ENCODE measurements at places on chromosomes 5 and 9. TPM values are rescaled to one million over a fixed set of nuclear protein-coding genes. Genes with fewer than 3 reads are reported as not detected.

DNA sequence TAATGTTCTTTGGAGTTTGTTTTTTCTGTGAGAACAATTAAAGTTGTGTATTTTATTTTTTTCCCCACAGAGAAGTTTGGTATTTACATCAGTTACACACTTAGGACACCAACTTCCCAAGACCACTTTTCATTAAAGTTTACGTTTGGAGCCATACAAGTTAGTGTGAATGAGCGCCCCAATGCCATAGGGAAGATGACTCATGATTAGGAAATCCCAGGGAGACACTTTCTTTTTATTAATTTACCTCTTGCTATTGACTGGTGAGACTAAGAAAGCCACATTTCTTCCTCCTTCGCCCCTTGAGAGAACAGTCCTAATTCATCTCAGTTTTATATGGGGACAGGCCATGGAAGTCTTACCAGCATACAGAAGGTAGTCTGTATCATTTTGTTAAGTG lies 57.1 kb downstream of the EDIL3 start:
- DNase-seq = no peak

DNA sequence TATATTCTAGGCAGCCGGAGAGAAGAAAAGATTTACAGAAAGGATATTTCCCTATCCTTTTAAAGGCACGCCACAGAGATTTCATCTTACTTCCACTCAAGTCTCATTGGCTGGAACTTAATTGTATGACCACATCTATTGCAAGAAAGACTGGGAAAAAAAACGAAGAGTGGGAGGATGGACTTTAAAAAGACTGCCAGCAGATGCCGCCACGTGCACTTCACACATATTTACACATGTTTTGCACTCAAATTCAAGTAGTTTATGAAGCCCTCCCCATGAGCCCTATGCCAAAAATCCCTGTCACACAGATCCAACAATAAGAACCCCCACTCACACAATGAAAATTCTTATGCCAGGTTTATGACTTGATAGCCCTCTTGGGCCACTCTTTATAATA lies 138.5 kb upstream of the TYRP1 start:
- no peak for DNase-seq

DNA sequence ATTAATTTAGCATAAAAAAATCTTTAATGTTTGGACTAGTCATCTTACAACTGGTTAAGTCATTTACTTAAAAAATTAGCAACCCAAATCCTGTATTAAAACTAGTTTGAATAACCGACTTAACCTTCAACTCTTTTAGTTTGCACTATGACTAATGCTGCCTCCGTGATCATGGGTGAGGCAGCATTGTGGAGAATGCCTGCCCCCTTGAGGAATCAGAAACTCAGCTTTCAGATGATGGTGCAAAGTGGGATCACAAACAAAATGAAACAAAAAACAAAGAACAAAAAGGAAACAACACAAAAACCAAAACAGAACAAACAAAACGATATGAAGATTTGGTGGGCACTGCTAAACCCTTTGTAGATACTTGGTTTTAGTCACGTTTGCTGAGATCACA lies 127.0 kb upstream of the PALM2AKAP2 start:
- no peak for DNase-seq

DNA sequence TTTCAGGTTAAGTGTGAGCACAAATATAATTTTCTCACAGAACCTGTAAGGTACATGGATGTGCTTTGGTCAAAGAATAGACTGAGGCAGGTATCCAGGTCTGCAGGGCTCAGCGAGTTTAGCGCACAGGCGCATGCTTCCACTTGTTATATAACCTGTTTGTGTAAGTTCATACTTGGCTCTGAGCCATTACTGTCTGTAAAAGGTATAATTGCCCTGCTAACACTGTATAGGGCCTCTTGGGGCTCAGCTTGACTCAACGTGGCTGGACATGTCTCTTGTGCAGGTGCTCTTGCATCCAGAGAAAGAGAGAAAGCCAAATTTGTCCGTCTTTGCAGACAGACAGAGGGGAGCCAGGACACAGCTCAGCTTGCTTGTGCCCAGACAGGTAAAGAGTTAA lies 759.6 kb downstream of the MTRR start:
- no peak for DNase-seq

DNA sequence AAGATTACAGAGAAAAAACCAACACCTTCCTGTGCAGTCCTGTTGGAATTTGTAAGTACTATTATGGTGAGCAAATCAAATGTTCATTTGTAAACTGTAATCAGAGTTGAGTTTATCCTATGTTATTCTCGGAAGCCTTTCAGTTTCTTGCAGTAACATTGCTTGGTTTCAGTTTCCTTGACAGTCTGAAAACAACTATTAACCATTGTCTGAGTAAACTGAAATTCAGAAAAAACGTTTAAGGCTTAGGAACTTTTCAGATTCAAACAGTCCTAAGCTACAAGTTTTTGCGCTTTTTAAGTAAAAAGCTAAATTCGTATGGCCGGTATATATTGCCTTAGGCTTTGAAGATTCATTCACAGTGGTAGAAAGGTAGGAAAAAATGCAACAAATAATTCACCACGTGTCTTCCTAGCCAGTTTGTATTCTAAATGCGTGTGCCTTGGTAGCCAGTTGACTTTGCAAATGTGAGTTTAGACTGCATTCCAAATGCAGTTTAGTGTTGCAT lies 2.5 kb downstream of the GPBP1 start:
- no peak for DNase-seq

DNA sequence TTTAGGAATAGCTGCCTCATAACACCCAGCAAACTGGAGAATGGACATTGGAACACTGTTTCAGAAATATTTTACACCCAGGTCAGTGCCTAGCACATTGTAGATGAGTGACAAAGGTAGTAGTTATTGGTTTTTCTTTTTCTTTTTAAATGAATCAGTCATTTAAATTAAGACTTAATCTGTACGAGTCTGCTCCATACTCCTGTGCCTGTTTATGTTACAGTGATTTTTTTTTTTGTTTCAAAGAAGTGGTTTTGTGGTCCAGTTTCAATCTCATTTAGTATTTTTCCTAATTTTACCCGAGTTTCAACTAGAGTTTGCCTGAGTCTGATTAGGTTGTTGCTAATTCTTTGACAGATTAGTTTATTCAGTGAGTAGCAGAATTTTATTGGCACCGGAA lies 16.2 kb downstream of the LMNB1 start:
- no peak for DNase-seq

DNA sequence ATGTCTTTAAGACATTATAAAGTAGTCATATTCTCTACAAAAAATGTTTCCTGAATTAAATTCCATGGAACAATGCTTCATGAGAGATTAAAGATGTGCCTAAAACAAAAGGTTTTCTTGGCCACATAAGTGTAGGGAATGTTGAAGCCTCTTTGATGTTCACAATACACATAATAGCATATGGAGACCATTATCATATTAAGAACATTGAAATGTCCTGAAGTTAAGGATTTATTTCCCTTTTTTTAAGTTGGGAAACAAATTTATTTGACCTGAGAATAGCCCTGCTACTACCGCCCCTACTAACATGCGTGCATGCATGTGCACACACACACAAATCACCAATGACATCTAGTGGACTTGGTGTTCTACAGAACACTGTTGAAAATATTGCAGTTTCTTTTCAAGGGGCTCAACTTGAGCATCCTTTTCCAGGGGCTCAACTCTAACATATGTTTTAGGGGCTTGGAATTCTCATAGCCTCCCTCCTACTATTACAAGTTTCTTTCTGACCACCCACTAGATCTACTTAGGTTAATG lies 124.9 kb upstream of the C6 start:
- DNase-seq = no peak

The MAT2B gene
- 47.7 TPM for total RNA-seq

DNA sequence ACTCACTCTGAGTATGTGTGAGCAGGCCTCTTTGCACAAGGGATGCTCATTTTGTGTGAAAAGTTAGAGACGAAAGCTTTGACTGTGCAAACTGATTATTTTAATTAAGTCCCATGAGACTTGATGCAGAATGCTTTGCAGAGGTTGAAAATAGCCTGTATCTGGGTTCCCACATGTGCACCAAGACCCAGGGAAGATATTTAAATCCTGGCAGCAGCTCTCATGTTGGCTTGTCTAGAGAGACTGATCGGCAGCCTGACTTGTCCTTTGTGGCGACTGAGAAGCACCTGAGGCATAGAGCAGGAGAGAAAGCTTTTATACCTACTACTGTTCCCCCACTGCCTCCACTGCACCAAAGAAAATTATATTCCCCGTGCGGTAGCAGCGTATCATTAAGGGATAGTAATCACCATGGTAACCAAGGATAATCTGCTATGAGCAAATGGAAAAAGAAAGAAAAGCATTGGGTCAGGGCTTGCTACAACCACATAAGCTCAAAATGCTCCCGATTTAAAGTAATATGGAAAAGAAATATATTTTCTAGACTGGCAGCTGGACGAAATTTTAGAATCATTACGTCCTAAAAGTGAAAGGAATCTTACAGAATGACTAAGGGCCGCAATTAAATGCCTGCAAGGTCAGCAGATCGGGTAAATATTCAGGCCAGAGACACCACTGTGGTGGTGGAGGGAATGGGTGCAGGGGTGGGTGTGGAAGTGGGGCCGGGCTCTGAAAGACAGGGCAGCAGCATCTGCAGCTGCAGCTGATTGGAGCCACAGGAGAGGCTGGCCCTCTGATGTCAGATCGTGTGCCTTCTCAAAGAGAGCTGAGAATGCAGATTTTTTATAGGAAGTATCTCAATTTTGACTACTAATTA lies 135.3 kb upstream of the EPB41L4A start:
- no peak for DNase-seq

The RGMB gene
- total RNA-seq = 51.9 TPM

DNA sequence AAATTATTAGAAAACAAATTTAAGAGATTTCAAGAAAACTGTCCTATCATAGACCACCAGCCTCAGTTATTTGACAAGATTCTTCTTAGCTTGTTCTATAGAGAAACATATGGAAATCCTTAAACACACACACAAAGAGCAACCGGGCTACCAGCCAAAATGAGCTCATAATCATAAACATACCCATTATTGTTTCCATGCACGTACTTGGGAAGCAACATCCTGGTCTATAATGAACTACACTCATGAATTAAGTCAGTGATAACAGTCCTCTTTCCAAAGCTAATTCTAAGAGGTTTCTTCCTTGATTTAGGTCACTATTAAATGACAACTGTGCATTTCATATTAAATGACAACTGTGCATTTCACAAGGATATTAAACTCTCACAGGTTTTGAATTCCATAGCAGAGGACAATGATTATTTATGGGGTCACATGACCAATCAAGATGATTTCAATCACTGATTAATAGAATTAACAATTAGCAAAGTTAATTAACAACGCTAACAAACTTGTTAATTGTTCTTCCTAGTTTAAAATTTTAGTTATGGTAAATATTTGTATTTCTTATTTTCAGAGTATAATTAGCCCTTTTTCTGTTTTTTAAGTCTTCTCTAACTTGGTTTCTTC lies 77.0 kb downstream of the OXCT1 start:
- DNase-seq = no peak

- no peak for DNase-seq
These were observed 48.8 kb upstream of the EDIL3 start for GRCh38 chr5:84433461-84433860.

Measured in occipital lobe (tissue), 3 donors.